ENCODE measurements at places on chromosomes 5 and 9.

DNA sequence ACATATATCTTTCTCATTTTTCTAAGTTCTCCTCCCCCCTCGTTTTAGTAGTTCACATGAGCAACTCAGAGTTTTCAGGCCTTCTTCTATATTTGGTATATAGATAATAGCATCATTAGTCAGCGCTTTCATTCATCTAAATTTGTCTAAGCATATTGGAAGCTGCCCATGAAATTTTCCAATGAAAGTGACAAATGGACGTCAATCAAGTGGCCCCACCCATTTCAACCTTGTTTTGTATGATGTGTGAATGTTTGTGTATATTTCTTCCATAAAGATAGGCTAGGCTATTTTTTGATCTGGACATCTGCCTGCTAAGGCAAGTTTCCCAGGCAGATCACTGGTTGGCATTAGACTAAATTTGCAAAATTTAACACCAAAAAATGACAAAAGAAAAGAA, 104.0 kb upstream of the SSBP2 start:
- DNase-seq: no peak

DNA sequence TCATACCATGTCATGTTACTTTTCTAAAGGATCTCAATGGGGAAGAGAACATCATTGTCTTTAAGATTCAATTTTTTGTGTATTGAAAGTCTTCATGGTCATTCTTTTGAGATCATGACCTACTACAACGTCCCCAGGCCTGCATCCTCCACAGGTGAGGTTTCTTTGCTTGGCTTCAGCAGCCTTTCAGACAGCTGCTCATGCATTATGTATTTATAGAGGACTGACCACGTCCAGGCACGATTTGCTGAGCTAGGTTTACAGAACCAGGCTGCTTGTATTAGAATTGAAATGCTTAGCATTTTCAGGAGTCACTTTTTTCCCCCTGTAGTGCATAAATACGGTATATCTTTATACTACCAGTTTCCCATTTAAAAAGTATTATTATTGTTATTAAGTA, 70.4 kb downstream of the LIX1 start:
- DNase-seq: no peak

- no peak for DNase-seq
Measured at GRCh38 chr9:33638391-33638915, 114.4 kb downstream of the ANKRD18B start.

GRCh38 chr5:15499528-15500324, at the start of gene FBXL7:
Gene FBXL7, plus strand, starts transcription at chr5:15500180.
- DNase-seq: no peak

DNA sequence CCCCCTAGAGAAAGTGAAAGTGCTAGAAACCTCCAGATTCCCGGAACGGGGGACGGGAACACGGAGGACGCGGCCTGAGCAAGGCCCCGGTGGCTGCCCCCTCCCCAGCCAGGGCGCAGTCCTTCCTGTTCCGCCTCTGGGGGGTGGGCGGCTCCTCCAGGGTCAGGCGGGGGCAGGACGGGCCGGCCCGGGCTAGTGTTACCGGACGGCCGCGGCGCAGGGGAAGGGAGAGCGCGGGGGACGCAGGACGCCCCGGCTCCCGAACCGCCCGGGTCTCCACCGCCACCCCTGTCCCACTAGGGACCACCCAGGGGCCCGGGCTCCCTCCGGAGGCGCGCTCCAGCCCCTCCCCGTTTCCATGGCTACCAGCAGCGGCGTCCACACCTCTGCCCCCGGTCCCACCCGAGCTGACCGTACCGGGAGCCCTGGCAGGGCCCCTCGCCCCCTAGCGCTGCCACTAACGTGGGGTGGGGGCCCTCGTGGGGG, 579 bp downstream of the SLC12A7 start:
- DNase-seq: no peak

GRCh38 chr5:148005788-148006520, 57.8 kb upstream of the SPINK5 start:
- no peak for DNase-seq

DNA sequence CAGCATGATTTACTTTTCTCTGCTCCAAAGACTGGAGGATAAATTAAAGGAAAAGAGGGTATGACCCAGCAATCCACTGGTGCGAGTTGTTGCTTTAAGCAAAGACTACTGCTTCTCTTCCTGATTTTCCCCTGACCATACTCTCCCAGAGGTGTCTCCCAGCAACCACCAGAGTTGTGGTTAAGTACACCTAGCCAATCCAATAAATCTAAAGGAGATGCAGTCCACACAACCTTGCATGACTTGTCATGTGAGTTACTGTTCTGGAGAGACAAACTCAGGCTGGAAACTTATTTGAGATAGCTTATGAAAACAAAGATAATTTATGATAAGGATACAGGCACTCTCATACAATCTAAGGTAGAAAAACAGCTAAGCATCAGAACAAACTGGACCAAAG, 11.9 kb downstream of the TMC1 start:
- DNase-seq: no peak

Measured in CD4-positive, alpha-beta T cell treated with Interleukin-1 beta for 1 hour (primary cell).